Lower leg skin (tissue), 4 donors: ENCODE measurements at places on chromosomes 5 and 9. TPM values are rescaled to one million over a fixed set of nuclear protein-coding genes. Genes with fewer than 3 reads are reported as not detected.

The LAMC3 gene
- total RNA-seq: 23.0 TPM

The MARCHF3 gene
- 23.4 TPM for total RNA-seq

The DBH gene
- not detected for total RNA-seq

The BTNL8 gene
- total RNA-seq: 0.44 TPM

The ZNF483 gene
- 3.4 TPM for total RNA-seq

The XRCC4 gene
- 4.1 TPM for total RNA-seq

The OLFM1 gene
- total RNA-seq: 15.0 TPM

The DIPK1B gene
- 11.5 TPM for total RNA-seq

The ECM2 gene
- 4.5 TPM for total RNA-seq

The LCN15 gene
- total RNA-seq: not detected

- DNase-seq: no peak
These were observed 186.9 kb downstream of the RGS3 start for GRCh38 chr9:113650207-113651131.

GRCh38 chr9:87327575-87328125, 170.0 kb upstream of the DAPK1 start:
- DNase-seq: no peak

DNA sequence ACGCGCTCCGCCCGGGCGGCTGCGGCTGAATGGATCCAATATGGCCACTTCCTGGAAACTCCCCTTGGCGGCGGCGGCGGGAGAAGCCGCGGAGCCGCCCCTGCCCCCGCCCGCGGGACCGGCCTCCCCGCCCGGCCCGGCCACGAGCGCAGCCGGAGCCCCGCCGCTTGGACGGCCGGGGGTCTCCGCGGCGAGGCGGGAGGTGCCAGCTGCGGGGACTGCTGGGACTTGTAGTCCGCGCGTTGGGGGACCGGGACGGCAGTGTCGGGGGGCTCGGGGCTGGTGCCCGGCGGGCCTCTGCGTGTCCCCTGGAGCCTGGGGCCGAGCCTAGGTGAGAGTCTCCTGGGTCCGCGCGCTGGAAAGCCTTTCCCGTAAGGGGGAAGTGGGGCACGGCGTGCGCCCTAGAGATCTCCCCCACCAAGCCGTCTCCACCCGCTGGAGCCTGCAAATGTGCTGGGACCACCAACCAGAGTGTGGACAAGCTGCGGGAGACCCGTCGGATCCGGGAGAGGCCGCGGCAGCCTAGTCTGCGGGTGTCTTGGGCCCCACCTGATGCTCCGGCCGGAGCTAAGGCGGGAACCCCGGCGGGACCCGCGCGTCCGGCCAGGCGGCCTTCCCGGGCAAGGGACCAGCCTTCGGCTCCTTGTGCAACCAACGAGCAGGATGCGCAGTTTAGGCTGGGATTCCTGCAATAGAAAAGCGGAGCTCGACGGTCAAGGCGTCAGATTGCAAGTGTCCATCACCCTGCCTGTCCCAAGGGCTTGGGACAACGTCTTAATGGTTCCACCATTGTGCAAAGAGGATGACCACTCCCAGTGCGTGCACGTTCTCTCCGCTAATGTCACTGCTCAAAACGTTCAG, at the start of gene SEPTIN8:
TSS of gene SEPTIN8 (minus strand) at position 31 of the 861 bp plus-strand sequence. CDS start 102 bp downstream, outside the sequence.
- no peak for DNase-seq

GRCh38 chr9:117825609-117826347, 121.6 kb downstream of the TLR4 start:
- DNase-seq: no peak

- DNase-seq: no peak
These were observed 244.4 kb downstream of the RFX3 start for GRCh38 chr9:3281399-3281798.

DNA sequence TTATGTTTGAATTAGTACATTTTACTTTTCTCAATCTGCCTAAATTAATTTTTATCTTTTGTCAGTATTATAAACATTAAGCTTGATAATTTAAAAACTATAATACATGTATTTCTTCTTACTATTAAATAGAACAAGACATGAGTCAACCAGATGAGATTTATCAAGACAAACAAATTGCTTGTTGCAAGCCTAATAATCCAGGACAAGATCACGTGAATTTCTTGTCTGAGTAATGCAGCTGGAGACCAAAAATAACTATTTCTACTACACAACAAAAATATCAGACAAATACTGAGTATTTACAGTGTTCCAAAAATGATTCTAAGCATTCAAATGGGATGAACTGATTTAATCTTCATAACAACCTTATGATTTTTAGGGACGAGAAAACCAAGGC, 339.1 kb upstream of the PRR16 start:
- DNase-seq: no peak

GRCh38 chr9:68981789-68982188, 32.1 kb downstream of the PRKACG start:
- DNase-seq: no peak

DNA sequence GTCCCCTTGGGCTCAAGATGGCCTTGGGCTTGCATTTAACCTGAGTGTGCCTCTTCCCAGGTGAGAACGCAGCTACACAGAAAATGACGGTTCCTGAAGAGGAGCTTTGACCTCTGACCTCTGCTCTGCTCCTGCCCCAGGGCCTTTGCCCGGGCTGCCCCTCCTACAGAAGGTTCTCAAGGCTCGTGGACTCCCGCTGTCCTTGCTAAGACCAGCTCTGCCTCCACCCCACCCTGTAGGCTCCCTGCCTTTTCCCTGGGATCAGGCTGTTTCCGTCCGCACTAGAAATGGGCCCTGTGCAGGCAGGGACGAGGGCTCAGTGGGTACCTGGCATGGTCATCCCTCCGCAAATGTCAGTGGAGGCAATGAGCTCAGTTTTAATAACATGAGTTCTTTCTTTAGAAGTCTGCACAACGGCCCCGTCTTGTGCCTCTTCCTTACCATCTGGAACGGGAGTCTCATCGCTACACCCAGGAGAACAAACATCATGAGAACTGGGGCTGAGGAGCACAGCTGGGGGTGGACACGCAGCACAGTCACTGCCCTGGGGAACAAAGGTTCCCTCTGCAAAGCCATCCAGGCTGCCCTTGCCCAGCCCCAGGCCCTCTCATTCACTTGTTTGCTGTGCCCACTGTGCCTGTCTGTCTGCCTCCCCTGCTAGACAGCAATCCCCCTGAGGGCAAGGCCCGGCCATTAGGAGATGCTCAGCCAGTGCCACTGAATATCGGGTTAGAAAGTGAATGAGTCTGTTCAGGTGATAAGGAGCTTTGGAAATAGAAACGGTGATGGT, 26.7 kb upstream of the LPCAT1 start:
- DNase-seq: no peak

- no peak for DNase-seq
These were observed 258.4 kb downstream of the FER start for GRCh38 chr5:109006129-109006528.

GRCh38 chr5:119274030-119274766, 81.6 kb upstream of the TNFAIP8 start:
- no peak for DNase-seq

GRCh38 chr9:137277329-137278041, at the start of gene TOR4A:
Gene TOR4A, plus strand, starts transcription at chr9:137277726. Its CDS starts 964 bp downstream, at chr9:137278690.
- no peak for DNase-seq

DNA sequence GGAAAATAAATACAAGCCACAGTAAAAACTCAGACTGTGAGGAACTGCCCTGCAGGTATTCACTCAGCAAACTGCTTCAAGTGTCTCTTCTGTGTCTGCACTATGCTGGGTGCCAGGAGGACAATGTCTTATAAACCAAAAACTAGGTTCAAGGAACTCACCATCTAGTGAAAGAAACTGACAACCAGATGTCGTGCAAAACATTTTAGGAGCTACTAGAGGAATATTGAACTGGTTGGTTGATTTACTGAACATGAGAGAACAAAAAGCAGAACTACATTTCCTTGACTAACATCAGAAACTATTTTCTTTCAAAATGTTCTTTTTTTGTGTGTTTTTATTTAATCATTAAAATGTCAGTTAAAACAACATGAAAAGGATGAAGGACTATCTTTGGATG, 35.2 kb downstream of the ZNF366 start:
- DNase-seq: no peak

DNA sequence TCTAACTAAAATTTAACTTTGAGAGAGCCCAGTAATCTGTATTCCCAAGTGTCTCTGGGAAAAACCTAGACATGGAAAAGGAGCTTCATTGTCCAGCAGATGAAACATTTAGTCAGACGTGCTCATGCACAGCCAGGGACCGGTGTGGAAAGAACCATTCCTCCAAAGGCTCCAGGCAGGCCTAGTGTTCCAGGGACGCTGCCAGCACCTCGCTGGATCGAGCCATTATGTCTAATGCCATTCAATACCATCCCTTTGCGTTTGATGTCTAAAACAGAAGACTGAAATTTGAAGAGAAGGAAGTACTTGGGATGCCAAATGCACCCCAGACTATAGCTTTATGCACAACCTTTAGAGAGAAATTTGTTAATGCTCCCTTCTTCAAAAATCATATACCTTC, 1.4 kb upstream of the CHSY3 start:
- no peak for DNase-seq

- DNase-seq: no peak
These were observed 14.1 kb upstream of the STRBP start for GRCh38 chr9:123282362-123283047.

- no peak for DNase-seq
These were observed 151.2 kb downstream of the ERCC6L2 start for GRCh38 chr9:96026655-96027213.

GRCh38 chr5:90472783-90473395, 1.7 kb downstream of the MBLAC2 start:
- no peak for DNase-seq

GRCh38 chr9:6610073-6610472, 35.5 kb downstream of the GLDC start:
- no peak for DNase-seq

GRCh38 chr5:146877783-146878475, 628 bp downstream of the PPP2R2B start:
- no peak for DNase-seq

- DNase-seq: no peak
These were observed 3.8 kb upstream of the SQSTM1 start for GRCh38 chr5:179816796-179817469.

- no peak for DNase-seq
These were observed 75.8 kb downstream of the ARHGAP26 start for GRCh38 chr5:142845954-142846398.

DNA sequence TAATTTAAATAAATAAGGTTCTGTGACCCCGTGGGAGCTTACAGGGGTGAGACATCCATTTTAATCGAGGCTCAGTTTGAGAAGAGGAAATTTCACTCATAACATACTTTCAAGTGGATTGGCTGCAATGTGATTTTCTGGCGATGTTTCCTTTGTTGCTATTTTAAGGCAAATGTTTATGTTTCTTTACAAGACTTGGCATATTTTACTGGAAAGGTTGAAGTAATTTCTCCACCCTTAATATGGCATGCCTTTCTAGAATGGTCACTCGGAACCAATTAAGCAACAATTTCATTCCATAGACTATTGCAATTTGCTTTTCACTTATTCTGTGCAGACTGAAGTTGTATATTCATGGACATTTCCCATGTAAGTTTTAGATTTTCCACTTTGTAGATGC, 438.0 kb upstream of the WWC1 start:
- no peak for DNase-seq
